Kasumi-1 (cell line): ENCODE measurements at places on chromosomes 3 and 15.

DNA sequence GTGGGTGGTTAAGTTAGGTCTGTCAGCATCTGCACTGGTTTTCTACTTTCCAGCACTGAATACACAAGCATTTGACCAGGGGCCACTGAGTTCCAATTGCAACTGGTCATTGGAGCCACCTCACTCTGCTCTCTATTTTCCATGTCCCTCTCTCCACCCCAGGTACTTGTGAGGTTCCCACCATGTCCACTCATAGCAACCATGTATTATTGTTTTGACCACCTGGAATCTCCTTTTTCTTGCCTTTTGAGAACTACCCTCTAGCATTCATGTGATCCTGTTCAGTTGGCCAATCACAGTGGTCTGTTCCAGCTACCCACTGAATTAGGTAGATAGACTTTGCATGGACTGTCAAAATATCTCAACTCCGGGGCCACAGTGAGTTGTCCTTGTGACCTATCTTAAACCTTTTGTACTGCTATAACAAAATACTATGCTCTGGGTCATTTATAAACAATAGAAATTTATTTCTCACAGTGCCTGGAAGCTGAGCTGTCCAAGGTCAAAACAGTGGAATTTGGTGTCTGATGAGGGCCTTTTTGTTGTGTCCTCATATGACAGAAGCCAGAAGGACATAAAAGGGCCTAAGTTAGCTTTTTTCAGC is 20.2 kb upstream of the TM4SF18 start:
- no peak for DNase-seq

GRCh38 chr3:3353153-3353552 is 173.7 kb upstream of the CRBN start:
- DNase-seq, result no peak

DNA sequence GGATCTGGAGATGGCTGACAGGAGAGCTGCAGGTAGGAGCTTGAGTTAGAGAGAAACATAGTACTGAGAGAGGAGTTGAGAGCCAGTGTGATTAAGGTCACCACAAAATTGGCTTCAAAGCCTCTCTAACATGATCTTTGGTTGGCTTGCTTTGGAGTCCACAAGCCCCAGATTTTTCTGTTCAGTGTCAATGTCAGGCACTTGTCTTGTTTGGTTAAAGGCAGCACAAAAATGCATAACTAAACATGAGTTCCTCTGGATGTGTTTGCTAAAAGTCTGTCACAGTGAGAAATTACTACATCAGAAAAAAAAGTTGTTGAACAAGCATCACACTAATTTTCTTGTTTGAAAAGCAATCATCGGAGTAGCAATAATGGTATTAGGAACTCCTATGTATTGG is 440.5 kb downstream of the NTRK3 start:
- no peak for DNase-seq

DNA sequence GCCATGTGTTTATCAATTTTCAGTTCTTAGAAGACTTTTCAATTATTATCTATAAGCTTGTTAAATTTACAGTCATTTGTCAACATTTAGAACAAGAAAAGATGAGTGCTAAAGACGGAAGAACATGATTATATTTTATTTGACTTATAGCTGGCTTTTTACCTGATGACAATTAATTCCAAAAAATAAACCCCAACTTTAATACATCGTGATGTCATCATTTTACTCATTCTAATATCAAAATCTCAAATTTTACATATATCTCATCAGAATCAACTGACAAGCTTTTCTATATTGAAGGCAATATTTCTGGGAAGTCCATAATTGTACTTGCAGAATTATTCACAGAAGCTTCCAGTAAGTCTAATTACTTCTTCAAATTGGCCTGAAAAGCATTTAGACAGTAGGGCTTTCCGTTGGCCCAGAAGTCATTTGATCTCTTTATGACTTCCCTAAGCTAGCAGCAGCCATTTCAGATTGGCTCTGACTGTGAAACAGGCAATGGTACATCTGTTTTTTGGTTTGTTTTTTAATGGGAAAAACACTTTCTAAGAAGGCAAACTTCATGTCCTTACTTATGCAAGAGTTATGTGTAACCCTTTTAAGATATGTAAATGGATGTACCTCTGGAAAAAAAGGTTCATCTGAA is 234.7 kb upstream of the PLSCR5 start:
- DNase-seq, result no peak

DNA sequence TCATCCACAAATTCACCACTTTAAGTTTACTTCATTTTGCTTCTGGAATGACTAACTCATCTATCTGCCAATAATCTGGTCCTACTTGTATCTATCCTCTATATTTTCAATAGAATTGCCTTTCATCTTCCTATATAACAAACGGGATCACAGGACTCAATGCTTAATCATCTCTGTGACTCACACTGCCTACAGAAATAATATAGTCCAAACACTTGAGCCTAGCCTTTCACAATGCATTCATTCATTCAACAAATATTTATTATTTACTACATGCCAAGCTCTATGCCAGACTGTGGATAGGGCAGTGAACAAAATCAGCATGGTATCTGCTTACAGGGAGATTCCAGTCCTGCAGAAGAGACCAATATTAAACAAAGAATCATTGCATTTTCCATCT is 16.6 kb upstream of the AGTR1 start:
- no peak for DNase-seq

DNA sequence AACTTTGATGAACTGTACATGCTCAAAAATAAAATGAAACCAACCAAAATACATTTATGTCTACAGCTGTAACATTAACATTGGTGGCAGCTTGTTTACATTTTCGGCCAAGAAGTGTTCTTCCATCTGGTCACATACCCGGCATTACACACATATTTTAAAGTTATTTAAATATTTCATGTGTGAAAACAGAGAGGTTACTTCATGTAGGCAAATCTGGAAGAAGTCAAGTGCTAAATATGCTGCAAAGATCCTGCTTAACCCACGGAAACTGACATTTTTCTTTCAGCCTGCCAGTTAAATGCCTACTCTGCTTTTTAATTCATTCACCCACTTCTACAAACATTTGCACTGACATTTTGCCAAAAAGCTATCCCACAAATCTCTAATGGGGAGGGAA is 69.7 kb downstream of the MB21D2 start:
- no peak for DNase-seq

- DNase-seq, result no peak
These were observed 433.1 kb downstream of the EPHB1 start for GRCh38 chr3:135228201-135228600.

DNA sequence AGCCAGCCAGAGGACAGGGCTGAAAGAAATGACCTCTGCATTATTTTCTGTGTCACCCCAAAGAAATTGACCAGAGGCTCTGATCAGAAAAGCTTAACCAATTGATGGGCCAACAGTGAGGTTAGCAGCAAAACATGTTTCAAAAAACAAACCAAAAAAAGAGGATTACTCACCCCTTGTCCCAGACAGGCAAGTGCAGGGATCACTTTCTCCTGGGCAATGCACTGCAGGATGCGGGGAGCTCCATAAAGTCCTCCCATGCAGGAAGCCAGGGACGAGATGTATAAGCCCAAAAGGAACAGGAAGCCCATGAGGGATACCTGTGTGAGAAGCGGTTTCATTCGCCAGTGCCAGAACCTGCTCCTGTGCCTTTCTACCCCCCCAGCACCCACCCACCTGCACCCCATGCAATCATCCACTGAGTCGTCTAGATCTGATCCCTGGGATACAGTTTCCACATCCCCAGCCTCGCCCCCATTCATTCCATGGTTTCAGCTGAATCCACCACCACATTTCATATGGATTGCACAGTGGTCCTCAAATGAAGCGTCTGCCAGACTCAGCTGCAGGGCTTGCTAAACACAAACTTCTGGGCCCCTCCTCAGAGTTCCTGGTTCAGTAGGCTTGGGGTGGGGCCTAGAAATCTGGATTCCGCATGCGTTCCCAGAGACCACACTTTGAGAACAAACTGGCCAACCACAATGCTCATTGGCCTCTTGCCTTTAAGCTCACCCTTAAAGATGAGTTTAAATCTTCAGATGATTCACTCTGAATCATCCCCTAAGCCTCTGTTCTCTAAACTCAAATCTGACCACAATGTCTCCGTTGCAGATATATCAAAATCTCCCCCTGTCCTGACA is 54.4 kb upstream of the HEG1 start:
- no peak for DNase-seq
